ENCODE measurements at places on chromosomes 2 and 18.

DNA sequence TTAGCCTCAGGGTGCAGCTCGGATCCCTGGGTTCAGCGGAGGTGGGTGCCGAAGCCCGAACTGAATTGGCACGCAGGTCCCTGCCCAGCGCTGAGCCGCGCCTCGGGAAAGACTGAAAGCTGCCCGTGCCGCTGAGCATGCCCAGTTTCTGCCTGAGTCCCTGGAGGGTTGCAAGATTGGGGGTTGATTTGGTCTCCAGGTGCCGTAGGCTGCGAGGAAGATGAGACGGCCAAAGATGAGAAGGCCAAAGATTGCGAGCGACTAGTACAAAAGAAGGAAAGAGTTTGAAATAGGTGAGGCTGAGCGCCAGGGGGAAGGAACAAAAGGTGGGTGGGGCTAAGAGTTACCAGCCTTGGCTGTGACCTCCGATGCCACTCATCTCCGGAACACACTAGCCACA lies 852 bp upstream of the KCNH7 start:
- no peak for DNase-seq

- no peak for DNase-seq
These were observed 343.7 kb downstream of the SPAG16 start for GRCh38 chr2:213627835-213628460.

DNA sequence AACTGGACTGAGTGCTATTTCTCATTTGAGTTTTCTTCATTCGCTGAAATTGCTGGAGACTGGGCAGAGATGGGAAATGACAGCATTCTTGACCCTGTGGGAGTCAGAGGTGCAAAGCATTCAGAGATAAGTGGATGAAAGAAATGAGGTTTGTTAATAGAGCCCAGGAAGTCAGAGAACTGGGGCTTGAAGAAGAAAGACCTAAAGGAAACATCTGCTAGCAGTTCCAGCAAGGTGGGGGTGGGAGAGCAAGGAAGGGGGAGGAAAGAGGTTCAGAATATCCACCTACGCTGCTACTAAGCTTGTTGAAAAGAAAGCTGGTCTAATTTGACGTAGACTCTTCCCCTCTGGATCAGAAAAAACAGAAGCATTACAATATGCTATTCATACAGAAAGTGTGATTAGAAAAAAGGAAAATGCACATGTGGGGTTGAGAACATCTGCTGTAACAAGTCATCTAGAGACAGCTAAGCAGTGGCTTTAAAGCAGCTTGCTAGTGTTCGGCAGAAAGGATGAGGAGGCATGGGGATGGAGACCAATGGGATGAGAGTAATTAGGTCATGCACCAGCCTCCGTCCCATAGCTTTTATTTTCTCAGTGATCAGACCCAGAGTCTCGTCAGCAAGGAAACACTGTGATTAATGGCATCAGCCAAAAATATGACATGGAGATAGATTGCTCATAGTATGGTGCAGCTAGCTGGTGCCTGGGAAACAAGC lies 29.7 kb downstream of the NAB1 start:
- DNase-seq: peak; percentile 91

DNA sequence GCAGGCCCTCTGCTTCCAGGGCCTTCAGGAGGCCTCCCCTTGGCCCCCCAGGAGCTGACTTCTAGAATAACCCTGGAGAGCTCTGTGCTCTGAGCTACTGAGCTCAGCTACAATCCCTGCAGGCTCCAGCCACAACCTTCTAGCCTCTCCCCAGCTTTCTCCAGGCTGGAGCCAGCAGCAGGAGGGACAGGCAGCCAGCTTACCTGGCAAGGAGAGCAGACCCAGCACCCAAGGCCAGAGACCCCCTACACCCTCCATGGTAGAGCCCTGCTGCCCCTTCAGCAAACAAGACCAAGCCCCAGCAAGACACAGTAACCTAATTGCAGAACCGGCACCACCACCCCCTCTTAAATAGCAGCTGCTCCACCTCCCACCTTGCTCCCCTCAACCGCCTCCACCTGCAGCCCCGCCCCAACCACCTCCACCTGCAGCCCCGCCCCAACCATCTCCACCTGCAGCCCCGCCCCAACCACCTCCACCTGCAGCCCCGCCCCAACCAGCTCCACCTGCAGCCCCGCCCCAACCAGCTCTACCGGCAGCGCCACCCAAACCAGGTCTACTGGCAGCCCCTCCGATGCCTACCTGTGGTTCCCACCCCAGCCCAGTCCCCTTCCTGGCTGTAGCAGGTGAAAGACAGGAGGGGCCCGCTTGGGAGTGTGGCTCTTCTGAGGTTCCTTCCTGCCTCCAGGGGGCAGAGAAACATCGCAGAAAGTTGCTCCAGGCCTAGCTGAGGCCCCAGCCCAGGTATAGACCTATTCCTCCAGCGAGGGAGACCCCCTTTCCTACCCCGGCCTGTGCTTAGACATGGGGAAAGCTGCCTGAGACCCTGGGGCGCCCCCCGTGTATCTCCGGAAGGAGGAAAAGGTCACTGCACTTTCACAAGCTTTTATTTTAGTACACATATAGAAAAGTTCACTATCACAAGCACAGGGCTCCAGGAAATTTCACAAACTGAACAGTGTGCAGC lies at the start of gene ASTL:
Gene ASTL (minus strand): TSS at position 324 of the 967 bp plus-strand sequence. CDS start 66 bp downstream, at position 258.
- DNase-seq: no peak

- DNase-seq: no peak
These were observed 32.6 kb downstream of the MRPL35 start for GRCh38 chr2:86231680-86232372.

- peak; percentile 94 for DNase-seq
These were observed 114.5 kb downstream of the METTL8 start for GRCh38 chr2:171319164-171319810.

GRCh38 chr2:105294844-105295481 lies 34.6 kb downstream of the TGFBRAP1 start:
- DNase-seq: peak; percentile 43

- no peak for DNase-seq
These were observed 187.8 kb downstream of the ZNF516 start for GRCh38 chr18:76307293-76307690.

DNA sequence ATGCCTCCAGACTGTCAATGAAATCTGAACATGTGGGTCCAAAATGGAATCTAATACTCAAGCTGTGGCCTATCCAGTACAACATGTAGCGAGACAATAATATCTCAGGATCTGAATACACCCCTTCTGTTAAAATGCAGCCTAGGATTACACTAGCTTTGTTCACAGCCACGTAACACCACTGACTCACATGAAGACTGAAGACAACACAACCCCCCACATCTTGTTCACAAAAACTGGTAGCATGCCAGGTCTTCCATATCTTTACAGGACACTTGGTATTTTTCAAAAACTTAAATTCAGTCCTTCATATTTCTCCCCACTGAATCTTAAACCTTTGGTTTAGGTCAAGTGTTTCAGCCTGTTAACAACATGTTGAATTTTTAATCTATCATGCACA lies 84.2 kb downstream of the SLC8A1 start:
- DNase-seq: no peak

GRCh38 chr2:7377916-7378569 lies 460.8 kb downstream of the RNF144A start:
- DNase-seq: no peak

DNA sequence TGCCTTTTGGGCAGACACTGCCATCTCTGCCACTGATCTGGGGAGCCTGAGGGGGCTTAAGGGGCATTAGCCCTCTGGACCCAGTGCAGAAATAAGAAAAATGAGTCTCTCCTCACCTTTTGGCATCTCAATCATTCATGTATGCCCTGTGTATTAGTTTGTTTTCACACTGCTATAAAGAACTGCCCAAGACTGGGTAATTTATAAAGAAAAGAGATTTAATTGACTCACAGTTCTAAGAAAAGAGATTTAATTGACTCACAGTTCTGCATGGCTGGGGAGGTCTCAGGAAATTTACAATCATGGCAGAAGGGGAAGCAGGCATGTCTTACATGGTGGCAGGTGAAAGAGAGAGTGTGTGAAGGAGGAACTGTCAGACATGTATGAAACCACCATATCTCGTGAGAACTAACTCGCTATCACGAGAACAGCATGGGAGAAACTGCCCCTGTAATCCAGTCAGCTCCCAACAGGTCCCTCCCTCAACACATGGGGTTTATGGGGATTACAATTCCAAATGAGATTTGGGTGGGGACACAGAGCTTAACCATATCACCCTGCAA lies 21.5 kb downstream of the GKN2 start:
- DNase-seq: no peak

DNA sequence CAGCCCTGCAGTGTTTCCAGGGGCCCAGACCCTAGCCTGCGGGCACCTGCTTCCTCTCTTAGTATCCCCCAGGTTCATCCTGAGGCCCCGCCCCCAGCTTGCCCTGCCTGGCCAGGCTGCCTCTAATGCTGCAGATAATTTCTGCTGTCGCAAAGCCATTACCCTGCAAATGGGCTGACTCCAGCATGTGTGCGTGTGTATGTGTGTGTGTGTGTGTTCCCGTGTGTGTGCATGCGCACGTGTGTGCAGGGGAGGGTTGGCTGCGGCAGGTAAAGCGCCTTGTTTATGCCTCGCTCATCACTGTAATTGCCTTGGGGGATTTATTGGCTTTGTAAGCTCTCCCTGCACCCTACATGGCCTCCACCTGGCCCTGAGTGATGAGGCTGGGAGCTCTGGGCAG lies 7.6 kb upstream of the PRSS56 start:
- DNase-seq: no peak

- no peak for DNase-seq
These were observed 47.3 kb downstream of the ARHGEF4 start for GRCh38 chr2:130884013-130884412.

- peak; percentile 46 for DNase-seq
These were observed 2.4 kb downstream of the HNRNPLL start for GRCh38 chr2:38600242-38600891.

DNA sequence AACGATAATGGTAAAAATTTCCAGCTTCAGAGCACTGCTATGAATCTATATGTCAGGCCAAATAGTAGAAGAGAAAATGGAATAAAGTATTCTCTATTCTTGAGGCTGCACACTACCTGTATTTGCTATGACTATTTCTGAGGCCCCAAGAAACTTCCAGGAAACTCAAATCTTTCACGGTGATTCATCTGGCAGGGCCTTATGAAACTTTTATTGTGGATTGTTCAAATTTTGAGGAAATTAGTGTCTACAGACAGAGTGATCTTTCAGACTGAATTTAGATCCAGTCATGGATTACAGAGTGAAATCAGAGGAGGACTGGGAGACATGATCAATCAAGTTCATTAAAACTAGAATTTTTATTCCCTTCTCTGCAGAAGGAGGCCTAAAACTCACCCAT lies 4.1 kb upstream of the VSNL1 start:
- no peak for DNase-seq

GRCh38 chr18:36470896-36471295 lies 173.4 kb downstream of the FHOD3 start:
- no peak for DNase-seq

GRCh38 chr2:181499231-181499630 lies 42.0 kb downstream of the ITGA4 start:
- no peak for DNase-seq

DNA sequence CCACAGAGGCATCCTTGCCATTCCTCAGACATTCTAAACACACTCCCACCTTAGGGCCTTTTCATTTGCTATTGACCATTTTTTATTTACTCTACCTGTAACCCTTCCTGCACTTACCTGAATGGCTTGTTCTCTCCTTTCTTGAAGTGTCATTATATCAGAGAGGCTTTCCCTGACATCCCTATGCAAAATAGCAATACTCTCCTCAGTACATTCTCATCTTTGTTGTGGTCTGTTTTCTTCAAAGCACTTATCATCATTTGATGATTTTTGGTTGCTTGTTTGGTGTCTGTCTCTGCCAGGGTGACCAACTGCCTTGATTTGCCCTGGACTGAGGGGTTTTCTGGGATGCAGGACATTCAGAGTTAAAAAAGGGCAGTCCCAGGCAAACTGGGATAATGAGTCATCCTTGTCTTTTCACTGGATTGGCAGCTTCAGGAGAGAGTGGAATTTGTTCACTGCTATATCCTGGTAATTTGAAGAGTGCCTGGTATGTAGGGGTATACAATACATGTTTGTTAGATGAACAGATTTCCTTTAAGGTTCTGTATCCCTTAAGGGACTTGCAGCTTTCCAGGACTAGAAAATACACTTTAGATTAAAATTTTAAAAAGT lies 102.4 kb downstream of the BABAM2 start:
- no peak for DNase-seq

DNA sequence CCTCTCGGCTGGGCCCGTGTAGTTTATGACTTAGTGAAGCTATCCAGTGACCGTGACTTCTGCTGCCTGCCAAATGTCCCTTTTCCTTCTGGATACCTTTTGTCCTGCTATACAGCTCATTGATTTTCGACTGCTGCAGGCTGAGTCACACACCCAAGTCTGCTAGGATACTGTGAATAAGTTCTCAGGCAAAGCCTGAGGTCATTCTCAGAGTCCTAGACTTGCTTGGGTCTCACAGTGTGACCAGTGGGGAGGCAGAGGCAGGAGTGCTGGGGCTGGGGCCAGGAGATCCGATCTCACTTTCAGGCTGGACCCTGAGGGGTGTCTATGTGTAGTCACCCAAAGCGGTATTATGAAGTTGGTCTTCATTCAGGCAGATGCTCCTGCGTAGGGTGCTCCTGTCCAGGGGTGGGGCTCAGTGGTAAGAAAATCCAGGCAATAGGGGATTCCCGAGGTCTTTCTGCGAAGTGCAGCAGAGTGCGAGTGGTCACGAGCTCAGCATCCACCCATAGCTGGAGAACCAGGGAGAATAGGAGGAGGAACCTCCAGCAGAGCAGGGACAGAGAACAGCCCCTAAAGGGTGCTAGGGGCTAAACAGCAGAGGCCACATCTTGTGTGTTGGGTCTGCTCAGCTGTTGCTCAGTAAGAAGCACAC lies 268.6 kb upstream of the NCKAP5 start:
- DNase-seq: no peak

- DNase-seq: no peak
These were observed 315.0 kb downstream of the ALK start for GRCh38 chr2:29606104-29607037.

DNA sequence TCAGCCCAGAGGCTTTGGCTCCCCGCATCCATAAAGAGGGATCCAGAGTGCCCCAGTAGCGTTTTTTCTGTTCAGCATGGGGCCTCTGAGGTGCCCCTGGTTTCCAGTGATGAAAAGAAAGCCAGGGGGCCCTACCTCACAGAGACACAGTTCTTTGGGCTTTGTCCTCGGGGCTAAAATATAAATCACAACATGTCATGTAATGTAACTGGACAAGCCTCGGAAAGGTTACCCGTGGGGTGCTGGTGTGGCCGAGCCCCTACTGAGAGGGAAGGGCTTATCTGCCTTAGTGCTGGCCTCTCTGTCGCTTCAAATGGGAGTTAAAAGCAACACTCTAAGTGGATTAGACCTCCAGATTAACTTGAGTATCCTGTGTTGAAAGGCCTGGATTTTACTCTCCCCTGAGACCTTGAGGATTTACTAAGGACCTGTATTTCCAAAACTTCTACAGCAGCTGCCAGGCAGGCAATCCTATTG lies 251.6 kb upstream of the APCDD1 start:
- no peak for DNase-seq

- no peak for DNase-seq
These were observed 118.3 kb downstream of the CABLES1 start for GRCh38 chr18:23253630-23254029.

DNA sequence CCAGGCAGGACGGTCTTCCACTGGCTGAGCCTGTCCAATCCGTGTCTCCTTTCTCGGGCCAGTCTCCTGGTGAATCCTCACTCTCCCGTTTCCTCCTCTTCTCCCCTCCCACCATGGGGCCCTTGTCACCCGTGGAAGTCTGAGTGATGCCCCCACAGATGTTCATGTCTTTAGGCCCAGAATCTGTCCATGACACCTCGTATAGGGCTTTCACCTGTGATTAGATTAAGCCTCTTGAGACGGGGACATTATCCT lies 193.5 kb downstream of the ZFP36L2 start:
- DNase-seq: no peak
